Esophagus muscularis mucosa (tissue), 4 donors: ENCODE measurements at places on chromosomes 5 and 9. TPM values are rescaled to one million over a fixed set of nuclear protein-coding genes. Genes with fewer than 3 reads are reported as not detected.

PNPLA7 gene
- total RNA-seq, result 3.0 TPM

GDNF gene
- 2.0 TPM for total RNA-seq

MAN1B1 gene
- total RNA-seq, result 22.4 TPM

CTSL gene
- 387 TPM for total RNA-seq

NIM1K gene
- total RNA-seq, result 1.6 TPM

DCTN3 gene
- total RNA-seq, result 121 TPM

GRCh38 chr9:88645879-88646199, 110.9 kb downstream of the NXNL2 start:
- H3K27me3 ChIP-seq, result no peaks in the 10 kb centered on the region
- no peak for DNase-seq
- H3K4me1 ChIP-seq, result peaks cover 17% of the 10 kb centered on the region
- H3K4me3 ChIP-seq, result no peak overlapping the region
- H3K27ac ChIP-seq, result peak overlapping the region; percentile 61
- no peaks in the 10 kb centered on the region for H3K36me3 ChIP-seq

- DNase-seq, result no peak
- H3K27ac ChIP-seq, result no peak overlapping the region
- H3K4me3 ChIP-seq, result no peak overlapping the region
- H3K27me3 ChIP-seq, result no peaks in the 10 kb centered on the region
- H3K4me1 ChIP-seq, result no peaks in the 10 kb centered on the region
- H3K36me3 ChIP-seq, result no peaks in the 10 kb centered on the region
Measured at GRCh38 chr9:101131326-101131725, 102.8 kb downstream of the PLPPR1 start.

GRCh38 chr9:14313951-14314423, at the start of gene NFIB:
TSS of gene NFIB (minus strand) at chr9:14314141. CDS start at chr9:14313511, 630 bp downstream.
- H3K36me3 ChIP-seq, result no peaks in the 10 kb centered on the region
- peaks cover 52% of the 10 kb centered on the region for H3K4me1 ChIP-seq
- peak within 1 kb of the TSS; percentile 98 for H3K27ac ChIP-seq
- H3K4me3 ChIP-seq, result peak within 1 kb of the TSS; percentile 88
- DNase-seq, result no peak

DNA sequence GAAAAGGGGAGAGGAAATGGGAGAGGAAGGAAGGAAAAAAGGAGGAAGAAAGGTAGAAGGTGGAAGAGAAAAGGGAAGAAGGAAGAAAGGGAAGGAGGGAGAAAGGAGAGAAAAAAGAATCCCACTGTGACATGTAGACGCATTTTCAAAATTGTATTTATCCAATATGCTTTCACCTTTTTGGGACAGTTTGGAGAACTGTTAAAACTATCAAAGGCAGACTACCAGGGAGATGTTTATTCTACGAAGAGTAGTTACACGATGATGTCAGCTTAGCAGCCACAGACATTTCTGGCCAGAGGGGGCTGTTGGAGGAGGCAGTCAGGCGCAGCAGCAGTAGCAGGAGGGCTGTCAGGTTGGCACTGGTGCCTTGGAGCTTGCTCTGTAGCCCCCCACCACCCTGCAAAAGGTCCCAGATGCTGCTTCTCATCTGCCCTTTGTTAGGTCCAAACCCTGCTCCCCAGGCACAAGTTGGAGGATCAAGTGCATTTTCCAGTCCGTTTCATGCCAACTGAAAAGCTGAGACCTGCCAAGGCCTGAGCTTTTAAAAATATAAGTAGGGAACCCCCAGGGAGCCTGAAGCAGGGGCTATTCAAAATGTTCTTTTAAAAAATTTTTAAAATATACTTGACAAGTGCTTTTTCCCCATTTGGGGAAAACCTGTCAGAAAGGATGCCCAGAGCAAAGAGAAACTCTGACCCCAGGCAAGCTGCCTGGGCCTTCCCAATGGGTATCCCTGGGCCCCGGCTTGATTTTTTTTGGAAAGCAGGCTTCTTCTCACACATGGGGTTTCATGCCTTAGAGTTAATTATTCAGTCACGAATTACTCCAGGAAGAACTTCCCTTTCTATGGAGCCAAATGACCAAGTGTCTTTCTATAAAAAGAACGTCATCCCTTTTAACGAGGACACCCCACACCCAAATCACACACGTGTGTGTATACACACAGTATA, 203.3 kb downstream of the SLIT3 start:
- H3K4me1 ChIP-seq, result peaks cover 40% of the 10 kb centered on the region
- H3K4me3 ChIP-seq, result no peak overlapping the region
- DNase-seq, result no peak
- no peaks in the 10 kb centered on the region for H3K27me3 ChIP-seq
- no peaks in the 10 kb centered on the region for H3K36me3 ChIP-seq

DNA sequence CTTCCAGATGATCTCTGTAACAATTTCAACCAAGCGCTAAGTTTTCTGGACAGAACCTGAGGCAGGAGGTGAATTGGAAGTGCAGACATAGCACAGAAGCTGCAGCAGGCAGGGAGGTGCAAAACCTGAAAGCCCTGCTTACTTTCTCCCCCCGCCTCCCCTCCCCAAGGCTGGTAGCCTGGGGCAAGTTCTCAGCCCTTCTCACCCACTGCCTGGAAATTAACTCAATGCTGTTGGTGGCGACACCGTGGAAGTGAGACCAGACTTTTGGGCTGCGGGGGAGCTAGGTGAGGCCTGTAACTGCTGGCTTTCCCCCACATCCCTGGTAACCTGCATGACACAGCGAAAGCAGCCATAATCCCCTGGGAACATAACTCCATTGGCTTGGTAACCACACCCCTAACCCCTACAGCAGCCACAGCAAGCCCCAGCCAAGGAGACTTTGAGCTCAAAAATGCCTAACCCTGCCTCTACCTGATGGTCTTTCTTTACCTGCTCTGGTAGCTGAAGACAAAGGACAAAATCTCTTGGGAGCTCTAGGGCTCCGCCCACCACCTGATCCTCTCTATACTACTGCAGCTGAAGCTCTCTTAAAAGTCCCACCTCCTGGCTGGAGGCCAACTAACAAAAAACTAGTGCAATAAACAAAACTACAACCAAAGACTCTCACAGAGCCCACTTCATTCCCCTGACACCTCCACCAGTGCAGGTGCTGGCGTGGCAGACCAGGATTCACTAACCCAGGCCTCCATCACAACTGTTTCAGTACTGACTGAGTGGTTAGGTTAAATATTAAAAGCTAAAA, 11.9 kb upstream of the OR13C8 start:
- H3K4me1 ChIP-seq, result no peaks in the 10 kb centered on the region
- DNase-seq, result no peak
- H3K36me3 ChIP-seq, result no peaks in the 10 kb centered on the region
- no peak overlapping the region for H3K27ac ChIP-seq

DNA sequence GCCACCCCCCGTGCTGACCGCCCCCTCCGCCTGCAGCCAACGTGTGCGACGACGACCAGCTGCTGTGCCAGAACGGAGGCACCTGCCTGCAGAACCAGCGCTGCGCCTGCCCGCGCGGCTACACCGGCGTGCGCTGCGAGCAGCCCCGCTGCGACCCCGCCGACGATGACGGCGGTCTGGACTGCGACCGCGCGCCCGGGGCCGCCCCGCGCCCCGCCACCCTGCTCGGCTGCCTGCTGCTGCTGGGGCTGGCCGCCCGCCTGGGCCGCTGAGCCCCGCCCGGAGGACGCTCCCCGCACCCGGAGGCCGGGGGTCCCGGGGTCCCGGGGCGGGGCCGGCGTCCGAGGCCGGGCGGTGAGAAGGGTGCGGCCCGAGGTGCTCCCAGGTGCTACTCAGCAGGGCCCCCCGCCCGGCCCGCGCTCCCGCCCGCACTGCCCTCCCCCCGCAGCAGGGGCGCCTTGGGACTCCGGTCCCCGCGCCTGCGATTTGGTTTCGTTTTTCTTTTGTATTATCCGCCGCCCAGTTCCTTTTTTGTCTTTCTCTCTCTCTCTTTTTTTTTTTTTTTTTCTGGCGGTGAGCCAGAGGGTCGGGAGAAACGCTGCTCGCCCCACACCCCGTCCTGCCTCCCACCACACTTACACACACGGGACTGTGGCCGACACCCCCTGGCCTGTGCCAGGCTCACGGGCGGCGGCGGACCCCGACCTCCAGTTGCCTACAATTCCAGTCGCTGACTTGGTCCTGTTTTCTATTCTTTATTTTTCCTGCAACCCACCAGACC, 80.2 kb downstream of the NTNG2 start:
- H3K27ac ChIP-seq, result peak overlapping the region; percentile 63
- no peaks in the 10 kb centered on the region for H3K36me3 ChIP-seq
- peak overlapping the region; percentile 76 for H3K4me3 ChIP-seq
- DNase-seq, result no peak

- no peak overlapping the region for H3K4me3 ChIP-seq
- no peak overlapping the region for H3K27ac ChIP-seq
- peaks cover 26% of the 10 kb centered on the region for H3K27me3 ChIP-seq
- no peaks in the 10 kb centered on the region for H3K36me3 ChIP-seq
- no peaks in the 10 kb centered on the region for H3K4me1 ChIP-seq
- DNase-seq, result no peak
Measured at GRCh38 chr5:174610968-174611367, 113.4 kb upstream of the MSX2 start.

DNA sequence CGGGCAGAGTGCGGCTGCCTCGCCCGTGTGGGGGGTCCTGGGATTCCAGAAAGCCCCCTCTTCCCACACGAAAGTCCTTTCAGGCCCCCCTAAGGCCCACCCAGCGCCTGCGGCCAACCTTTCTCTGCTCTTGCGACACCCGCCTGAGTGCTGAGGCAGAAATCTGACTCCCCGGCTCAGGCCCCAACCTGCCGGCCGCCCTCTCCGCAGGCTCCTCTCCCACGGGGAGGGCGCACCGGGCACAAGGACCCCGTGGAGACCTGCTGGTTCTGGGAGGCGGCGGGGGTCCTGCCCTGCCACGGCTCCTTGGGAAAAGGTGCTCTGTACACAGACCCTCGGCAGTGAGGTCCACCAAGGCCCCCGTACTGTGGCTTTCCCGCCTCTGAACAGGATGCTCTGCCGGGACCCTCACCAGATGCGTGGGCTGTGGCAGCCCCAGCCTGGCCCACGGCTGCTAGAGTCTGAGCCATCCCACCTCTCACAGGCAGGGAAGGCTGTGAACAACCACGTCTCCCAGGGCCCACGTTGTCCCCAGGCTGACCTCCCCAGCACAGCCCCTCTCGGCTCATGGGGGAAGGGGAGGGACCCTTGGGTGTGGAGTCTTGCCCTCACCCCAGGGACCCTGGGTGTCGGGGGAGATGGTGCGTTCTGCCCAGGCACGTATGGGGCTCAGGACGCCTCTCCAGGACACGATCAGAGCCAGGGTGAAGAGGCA, 41.5 kb upstream of the EGFL7 start:
- DNase-seq, result no peak
- H3K27me3 ChIP-seq, result no peaks in the 10 kb centered on the region
- no peak overlapping the region for H3K4me3 ChIP-seq
- H3K4me1 ChIP-seq, result peaks cover 35% of the 10 kb centered on the region

- H3K4me1 ChIP-seq, result peaks cover 5% of the 10 kb centered on the region
- no peaks in the 10 kb centered on the region for H3K27me3 ChIP-seq
- no peak overlapping the region for H3K27ac ChIP-seq
- H3K36me3 ChIP-seq, result no peaks in the 10 kb centered on the region
- no peak for DNase-seq
Measured at GRCh38 chr9:98846081-98846480, 38.6 kb downstream of the GALNT12 start.

DNA sequence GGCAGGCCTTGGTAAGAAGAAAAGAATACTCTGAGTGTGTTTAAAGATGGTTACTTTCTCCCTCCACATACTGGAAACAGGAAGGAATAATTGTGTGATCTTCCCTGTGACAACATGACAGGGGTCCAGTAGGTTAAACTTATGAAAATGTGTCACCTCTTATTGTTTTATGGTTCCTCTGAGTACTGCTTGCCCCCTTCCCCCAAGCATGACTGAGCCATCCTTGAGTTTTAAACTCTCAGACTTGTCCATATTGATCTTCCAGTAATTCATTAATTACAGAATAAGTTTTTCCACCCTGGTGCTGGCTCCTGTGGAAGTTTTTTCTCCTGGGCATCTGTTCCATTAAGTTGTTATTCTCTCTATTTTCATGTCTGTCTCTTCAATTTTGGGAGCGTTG, 95.8 kb downstream of the CNTLN start:
- no peaks in the 10 kb centered on the region for H3K27me3 ChIP-seq
- no peak for DNase-seq
- H3K27ac ChIP-seq, result no peak overlapping the region
- no peaks in the 10 kb centered on the region for H3K4me1 ChIP-seq
- H3K4me3 ChIP-seq, result no peak overlapping the region

GRCh38 chr5:97009212-97009898, 73.5 kb downstream of the LNPEP start:
- H3K27me3 ChIP-seq, result no peaks in the 10 kb centered on the region
- H3K27ac ChIP-seq, result no peak overlapping the region
- peaks cover 43% of the 10 kb centered on the region for H3K36me3 ChIP-seq

DNA sequence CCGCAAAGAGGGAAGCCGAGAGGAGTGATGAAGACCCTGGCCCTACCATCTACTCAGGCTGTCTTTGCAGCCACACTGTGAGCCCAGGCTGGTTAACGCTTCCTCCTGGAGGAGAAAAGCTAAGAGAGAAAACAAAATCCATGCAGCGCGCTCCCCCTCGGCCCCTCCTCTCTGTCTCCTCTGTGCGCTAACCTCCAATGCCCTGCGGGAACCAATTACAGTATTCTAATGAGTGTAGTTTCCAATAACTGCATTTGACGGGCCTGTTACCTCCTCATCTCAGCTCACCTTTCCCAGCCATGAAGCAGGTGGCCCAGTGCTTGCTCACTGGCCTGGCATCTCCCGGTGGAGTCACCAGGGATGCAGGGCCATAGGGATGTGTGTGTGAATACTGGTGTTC, 565.5 kb downstream of the EBF1 start:
- H3K27me3 ChIP-seq, result no peaks in the 10 kb centered on the region
- no peak overlapping the region for H3K4me3 ChIP-seq
- H3K27ac ChIP-seq, result no peak overlapping the region
- no peaks in the 10 kb centered on the region for H3K36me3 ChIP-seq
- DNase-seq, result no peak
- H3K4me1 ChIP-seq, result no peaks in the 10 kb centered on the region

- H3K27me3 ChIP-seq, result no peaks in the 10 kb centered on the region
- no peak for DNase-seq
- H3K36me3 ChIP-seq, result no peaks in the 10 kb centered on the region
- H3K4me3 ChIP-seq, result no peak overlapping the region
Measured at GRCh38 chr5:149128023-149128875, 13.0 kb upstream of the ABLIM3 start.

- H3K4me3 ChIP-seq, result no peak overlapping the region
- H3K36me3 ChIP-seq, result no peaks in the 10 kb centered on the region
- no peaks in the 10 kb centered on the region for H3K27me3 ChIP-seq
- no peak for DNase-seq
- H3K27ac ChIP-seq, result no peak overlapping the region
Measured at GRCh38 chr5:92017776-92018175, 634.7 kb upstream of the ARRDC3 start.

GRCh38 chr5:39427229-39427628, 2.4 kb upstream of the DAB2 start:
- H3K36me3 ChIP-seq, result no peaks in the 10 kb centered on the region
- peak overlapping the region; percentile 18 for H3K27ac ChIP-seq
- no peak overlapping the region for H3K4me3 ChIP-seq
- H3K27me3 ChIP-seq, result no peaks in the 10 kb centered on the region
- H3K4me1 ChIP-seq, result peaks cover 36% of the 10 kb centered on the region

- H3K27me3 ChIP-seq, result no peaks in the 10 kb centered on the region
- H3K36me3 ChIP-seq, result no peaks in the 10 kb centered on the region
- H3K4me3 ChIP-seq, result no peak overlapping the region
- peaks cover 11% of the 10 kb centered on the region for H3K4me1 ChIP-seq
- no peak for DNase-seq
Measured at GRCh38 chr5:159453209-159453608, 122.9 kb upstream of the IL12B start.
